ENCODE measurements at places on chromosomes 7 and 10.

- no peak for DNase-seq
These were observed 159.9 kb upstream of the MDFIC start for GRCh38 chr7:114761973-114762372.

DNA sequence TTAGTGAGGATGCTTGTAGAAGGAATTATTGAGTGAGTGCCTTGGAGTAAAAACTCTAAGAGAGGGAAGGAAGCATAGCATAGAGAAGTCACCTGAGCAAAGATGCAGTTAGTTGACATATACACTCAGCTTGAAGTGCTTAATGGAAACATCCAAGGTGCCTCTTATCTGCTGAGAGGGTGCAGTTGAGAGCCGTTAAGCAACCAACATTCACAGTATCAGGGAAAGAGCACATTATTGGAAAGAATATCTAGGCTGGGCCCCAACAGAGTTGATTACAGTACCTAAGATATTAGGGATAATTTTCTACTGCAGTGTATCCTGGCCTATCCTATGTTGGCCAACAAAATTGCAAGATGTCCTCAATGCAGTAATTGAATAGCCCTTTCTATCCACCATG is 302.0 kb downstream of the ETV1 start:
- DNase-seq, result no peak

- DNase-seq, result no peak
These were observed 133.9 kb upstream of the BMPER start for GRCh38 chr7:33771422-33771821.

GRCh38 chr10:129272176-129272575 is 194.9 kb upstream of the MGMT start:
- DNase-seq, result no peak

DNA sequence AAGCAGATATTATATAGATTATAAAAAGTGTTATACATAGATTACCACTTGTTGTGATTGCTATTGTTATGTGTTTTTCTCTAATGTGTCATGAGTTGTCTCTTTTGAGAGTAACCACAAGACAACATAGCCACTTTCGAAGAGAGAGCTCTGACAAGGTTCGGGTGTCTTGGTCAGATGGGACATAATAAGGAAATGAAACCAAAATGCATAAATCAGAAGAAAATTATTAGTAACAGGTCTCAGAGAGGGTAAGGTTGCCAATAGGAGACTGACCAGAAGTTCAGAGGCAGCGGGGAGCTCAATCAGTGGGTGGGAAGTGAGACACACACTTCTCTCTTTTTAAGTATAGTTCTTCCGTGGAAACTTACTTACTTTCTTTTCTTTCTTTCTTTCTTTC is 639.2 kb upstream of the POT1 start:
- no peak for DNase-seq

GRCh38 chr10:38146579-38147333 is 52.6 kb downstream of the ZNF37A start:
- no peak for DNase-seq
